ENCODE measurements at places on chromosomes 6 and 20.

DNA sequence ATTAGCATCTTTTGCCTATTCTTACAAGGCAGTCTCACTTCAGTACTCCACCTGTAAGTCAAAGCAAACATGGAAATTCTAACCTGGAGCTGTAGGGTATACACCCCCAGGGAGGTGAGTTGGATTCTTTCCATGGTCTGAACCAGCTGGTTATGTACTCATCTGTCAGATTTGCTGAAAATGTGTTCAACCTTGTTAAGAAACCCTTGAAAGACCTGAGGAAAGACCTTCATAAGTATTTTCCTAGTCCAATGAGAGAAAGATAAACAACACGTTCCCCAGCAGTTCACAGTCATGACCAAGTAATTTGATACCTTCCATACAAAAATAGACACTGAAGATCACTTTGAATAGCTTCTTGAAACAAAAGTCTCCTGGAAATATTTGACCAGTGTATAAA lies 42.5 kb downstream of the ID4 start:
- DNase-seq, result no peak

GRCh38 chr6:2891768-2892170 lies 11.3 kb downstream of the SERPINB9 start:
- DNase-seq, result peak; percentile 59

GRCh38 chr6:99178168-99178567 lies 171.3 kb downstream of the FAXC start:
- DNase-seq, result no peak

DNA sequence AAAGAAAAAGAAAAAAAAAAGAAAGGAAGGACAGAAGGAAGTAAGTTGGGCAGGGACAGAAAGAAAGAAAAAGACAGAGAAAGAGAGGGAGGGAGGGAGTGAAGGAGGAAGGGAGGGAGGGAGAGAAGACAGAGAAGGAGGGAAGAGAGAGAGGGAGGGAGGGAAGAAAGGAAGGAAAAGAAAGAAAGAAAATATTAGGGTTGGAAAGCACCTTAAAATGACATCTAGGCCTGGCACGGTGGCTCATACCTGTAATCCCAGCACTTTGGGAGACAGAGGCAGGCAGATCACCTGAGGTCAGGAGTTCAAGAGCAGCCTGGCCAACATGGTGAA lies 33.2 kb downstream of the FASTKD5 start:
- DNase-seq, result no peak

GRCh38 chr6:96015518-96016333 lies at the start of gene FUT9:
Gene FUT9 (plus strand): TSS chr6:96015974. CDS start chr6:96203156, 187,182 bp downstream.
- DNase-seq, result no peak

DNA sequence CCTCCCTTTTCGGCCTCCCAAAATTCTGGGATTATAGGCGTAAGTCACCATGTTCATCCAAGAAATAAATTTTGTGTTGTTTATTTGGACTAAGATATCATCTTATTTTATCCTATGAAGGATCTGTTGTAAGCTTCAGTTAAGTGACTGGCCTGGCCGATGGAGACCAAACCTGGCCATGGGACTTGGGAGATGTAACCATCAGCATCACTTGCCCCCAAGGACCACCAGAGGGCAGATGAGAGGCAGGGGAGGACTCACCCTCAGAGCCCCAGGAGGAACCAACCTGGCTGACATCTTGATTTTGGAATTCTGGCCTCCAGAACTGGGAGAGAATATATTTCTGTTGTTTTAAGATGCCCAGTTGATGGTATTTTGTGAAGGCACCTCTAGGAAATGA lies 266.7 kb downstream of the CDH26 start:
- no peak for DNase-seq

GRCh38 chr6:11848346-11848651 lies 69.7 kb upstream of the ADTRP start:
- no peak for DNase-seq

DNA sequence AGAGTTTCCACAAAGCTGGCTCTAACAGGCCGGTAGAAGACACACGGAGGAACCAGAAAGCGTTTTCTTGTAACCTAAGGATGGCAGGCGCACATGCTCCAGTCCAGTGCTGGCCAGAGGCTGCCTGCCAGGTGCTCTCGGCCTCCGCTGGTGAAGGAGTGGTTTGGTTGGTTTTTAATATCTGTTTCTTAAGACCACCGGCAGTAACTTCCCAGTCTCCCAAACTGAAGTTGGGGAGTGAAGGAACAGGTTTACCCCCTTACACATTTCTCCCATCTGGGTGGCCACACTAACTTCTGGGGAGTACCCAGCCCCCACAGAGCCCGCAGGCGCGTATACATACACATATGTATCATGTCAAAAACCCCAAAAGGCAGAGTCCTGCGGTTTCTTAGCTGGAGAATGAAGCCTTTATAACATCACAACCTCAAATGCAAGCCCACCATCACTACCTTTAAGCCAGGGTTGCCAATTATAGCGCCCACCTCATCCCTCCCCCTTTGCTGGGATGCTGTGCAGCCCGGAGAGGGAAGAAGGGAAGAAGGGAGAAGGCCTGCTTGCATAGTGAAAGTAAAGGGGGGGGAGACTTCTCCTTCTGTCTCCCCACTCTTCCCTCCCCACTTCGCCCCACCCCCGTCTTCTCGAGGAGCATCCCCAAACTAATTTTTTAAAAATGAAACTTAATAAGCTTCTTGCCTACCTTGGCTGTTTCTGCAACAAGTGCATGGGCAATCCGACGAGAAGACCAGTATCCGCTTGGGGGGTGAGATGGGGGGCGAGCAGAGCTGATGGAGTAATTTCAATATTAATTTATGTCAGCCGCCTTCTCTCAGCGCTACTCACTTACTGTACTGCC lies 1.0 kb downstream of the TRERF1 start:
- DNase-seq, result no peak

DNA sequence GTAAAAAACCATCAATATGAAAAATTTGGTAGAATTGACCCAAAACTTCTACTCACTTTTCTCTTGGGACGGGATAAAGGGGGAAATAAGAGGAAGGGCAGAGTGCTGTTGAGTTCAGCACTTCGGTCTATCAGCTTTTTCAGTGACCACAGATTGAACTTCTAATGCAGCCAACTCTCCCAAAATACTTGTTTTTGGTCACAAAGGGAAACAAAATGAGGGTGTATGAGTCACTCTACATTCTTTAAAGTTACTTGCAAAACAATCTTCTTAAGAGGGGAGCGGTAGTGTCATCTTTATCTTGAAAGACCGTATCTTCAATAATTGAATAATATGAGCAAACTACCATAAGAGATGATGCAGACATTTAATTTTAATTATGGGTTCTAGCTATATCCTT lies 661.3 kb downstream of the CD109 start:
- no peak for DNase-seq

DNA sequence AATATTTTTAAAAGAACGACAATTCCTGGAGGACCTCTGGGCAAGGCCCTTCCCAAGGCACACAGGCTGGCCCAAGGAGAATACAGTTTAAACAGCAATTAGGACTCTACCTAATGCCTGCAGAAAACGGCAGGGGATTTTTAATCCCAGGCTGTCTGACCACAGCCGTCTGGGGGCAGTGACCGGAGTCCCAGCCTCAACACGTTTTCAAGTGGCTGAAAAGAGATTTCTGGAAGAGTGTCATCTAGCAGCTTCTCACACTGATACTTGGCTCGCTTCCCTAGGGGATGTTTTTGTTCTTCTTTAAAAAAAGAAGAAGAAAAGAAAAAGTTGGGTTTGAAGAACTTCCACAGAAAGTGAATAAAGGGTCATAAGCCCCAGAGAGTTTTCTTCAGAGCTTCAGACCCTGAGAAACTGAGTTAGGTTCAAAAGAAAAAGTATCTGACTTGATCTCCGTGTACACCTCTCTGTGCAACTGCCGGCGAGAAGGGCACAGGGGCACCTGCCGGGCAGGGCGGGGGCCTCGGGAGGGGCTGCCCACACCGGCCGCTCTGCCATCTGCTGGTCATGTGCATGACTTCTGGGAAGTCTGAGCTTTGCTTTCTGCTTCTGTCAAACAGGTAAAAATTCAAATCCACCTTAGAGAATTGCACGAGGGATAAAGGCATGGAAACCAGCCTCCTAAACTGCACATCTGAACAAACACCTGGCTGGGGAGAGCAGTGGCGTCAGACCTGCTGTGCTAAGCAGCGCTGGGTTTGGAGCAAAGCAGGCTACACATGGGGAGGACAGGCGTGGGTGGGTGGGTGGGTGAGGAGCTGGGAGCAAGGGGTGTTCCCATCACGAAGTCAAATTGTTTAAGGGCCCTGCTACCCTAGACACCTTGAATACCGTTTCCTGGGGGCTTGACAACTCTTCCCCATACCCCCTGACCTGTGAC lies 33.0 kb downstream of the RRBP1 start:
- DNase-seq, result no peak

GRCh38 chr6:20367743-20368485 lies 33.8 kb upstream of the E2F3 start:
- no peak for DNase-seq

DNA sequence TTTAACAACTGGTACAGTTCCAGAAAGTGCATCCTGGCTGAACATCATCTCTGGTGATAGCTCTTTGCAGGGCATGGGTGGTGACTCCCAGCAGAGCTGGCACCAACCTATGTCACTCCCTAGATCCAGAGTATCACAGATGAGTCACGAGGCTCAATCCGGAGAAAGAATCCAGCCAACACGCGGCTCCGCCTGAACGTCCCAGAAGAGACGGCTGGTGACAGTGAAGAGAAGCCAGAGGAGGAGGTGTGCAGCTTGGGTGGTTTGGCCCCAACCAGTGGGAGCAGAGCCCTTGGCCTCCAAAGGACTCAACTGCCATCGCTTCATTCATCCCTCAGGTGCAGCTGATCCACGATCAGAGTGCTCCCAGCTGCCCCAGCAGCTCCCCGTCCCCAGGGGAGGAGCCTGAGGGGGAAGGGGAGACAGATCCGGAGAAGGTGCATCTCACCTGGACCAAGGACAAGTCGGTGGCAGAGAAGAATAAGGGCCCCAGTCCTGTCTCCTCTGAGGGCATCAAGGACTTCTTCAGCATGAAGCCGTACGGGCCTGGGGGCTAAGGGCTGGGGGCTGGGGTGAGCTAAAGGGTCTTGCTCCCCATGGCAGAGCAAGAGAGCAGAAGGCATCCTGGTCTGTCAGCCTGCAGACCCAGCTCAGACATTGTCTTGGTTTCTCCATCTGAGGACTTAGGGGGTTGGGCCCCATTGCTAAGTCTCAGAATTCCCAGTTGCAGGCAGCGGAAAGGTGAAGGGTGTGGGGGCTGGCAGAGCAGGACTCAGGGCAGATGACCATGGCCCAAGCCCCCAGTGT lies 27.2 kb downstream of the SLC12A5 start:
- no peak for DNase-seq

DNA sequence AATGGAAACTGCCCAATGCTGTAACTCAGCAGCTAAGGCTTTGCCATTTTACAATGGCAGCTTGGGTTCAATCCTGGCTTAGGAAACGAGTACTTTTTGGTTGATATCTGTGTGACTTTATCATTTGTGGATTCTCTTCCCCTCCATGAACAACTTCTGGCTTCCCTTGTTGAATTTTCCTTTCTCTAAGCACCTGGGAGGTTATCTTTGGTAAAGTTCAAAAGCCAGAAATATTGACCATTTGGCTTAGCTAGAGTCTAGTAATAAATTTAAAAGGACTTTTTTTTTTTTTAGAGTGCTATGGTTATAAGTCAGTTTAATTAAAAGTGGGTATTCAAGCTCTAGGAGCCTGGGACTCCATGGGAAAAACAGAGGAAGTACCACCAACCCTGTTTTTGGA lies 31.7 kb upstream of the TPD52L1 start:
- DNase-seq, result no peak

DNA sequence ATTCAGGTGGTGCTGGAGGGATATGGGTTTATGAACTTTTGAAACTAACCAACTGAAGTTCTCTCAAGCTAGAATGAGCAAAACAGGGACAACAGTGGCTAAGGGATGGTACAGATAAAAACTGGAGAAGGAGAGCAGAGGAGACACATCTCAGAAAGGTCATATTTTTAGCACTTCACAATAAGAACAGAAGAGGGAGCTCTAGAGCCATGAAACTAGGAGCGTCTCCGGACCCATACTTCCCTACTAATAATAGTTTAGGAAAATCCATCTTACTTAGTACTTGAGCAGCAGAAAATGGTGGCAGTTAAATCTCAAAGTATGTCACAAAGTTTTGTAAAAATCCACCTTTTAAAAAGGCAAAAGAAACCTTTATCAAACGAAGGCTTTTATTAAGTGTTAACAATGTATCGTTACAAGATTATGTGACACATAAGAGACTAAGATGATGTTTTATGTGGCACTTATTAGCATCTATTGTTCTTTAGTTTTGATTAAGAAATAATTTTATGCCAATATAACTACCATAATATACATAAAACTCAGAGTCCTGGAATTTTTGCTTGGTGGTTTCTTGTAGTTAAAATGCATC lies 278.6 kb downstream of the TBC1D32 start:
- no peak for DNase-seq

GRCh38 chr6:29651413-29652197 lies 5.3 kb upstream of the MOG start:
- DNase-seq, result no peak

DNA sequence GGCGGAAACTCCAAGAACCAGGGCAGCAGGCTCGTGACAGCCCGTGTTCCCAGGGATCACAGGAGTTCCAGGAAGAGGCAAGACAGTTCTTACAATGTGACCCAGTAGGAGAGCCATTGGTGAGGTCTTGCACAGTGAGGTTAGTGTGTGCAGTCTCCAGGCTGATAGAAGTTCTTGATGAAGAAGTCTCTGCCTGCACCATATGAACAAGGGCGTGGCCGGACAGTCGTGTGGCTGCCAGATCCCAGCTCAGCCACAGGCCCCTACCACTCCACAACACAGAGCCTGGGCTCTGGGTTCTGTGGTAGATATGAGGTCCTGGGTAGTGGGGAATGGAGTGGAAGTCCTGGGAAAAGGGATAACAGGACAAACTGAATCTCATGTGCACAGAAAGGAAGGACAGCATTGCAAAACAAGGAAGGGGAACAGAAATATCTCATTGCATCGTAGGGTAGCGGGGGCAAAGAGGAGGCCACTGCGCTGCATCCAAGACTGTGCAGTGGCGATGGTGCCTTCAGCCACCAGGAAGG lies 65.2 kb downstream of the STX11 start:
- DNase-seq, result peak; percentile 14

DNA sequence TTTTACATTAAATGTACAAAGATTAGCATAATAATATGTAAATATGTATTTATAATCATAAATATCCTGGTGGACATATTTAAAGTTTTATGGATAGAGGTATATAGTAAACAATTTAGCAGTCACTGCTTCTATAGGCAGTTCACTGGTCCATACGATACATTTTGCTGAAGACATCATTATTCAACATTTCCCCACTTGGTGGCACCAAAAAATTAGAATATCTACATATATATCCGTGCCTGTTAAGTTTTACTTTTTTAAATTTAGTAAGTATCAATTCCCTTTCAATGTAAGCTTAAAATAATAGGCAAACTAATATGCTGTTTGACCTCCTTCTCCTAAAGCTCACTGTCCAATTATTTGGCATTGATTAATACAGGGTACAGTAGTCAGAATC lies 64.2 kb downstream of the LMBRD1 start:
- no peak for DNase-seq

- no peak for DNase-seq
Observed at GRCh38 chr6:157245436-157245835, 77.9 kb downstream of the TMEM242 start.

GRCh38 chr20:47544852-47545251 lies 43.2 kb downstream of the NCOA3 start:
- no peak for DNase-seq

Measured in stimulated activated CD4-positive, alpha-beta T cell treated with anti-CD3 and anti-CD28 coated beads, Interleukin-4, amount 100 ng/mL, for 48 hours (primary cell).